ENCODE measurements at places on chromosomes 7 and 10.

DNA sequence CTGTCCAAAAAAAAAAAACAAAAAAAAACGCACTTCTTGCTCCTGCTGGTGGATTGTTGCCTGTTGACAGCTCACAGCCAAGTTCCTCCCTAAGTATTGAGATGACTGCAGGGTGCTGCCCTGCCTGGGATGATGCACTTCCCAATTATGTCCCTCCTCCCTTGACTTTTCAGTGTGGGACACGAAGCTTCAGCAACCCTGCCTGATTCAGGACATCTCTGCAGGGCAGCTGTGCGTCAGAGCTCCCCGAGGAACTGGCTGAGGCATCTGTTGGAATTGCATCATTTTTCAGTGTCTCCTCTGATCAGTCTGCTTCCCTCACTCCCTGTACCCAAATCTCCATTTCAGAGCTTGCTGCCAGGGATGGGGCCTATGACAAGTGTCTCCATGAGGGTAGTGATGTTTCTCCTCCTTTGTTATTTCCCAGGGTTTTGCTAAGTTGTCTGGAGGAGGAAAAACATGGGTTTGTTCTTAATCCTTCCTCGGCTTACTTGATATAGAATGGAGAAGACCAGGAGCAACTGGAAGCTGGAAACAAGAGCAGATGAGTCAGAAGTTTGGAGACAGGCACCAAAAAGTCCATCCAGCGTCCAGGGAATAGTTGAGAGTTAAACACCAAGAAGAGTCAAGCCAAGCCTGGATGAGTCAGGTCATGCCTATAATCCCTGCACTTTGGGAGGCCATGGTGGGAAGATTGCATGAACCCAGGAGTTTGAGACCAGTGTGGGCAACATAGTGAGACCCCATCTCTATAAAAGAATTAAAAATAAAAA, 355.1 kb downstream of the GALNT17 start:
- DNase-seq, result no peak

GRCh38 chr7:66927348-66927948, 6.4 kb downstream of the TMEM248 start:
- DNase-seq, result no peak

DNA sequence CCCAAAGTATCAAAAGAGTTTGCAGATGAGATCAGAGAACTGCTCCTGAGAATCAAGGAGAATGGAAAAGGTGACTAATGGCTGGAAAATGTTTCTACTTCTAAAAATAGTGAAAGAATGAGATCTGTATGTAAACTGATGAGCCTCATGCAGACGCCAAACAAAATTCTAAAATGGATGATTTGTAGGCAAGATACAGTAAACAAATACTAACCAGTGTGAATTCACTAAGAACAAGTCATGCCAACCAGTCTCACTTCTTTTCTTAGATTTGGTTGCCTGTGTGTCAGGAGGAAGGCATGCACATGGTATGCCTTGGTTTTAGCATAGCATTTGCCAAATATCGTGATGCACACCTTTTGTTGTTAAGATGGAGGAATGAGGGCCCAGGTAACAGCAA, 94.9 kb upstream of the PIK3CG start:
- DNase-seq, result no peak

GRCh38 chr10:27482984-27483956, 20.8 kb upstream of the RAB18 start:
- no peak for DNase-seq

GRCh38 chr10:15571575-15571974, 148.1 kb downstream of the ITGA8 start:
- DNase-seq, result no peak

- no peak for DNase-seq
These were observed 25.0 kb upstream of the FZD1 start for GRCh38 chr7:91239171-91239604.

GRCh38 chr7:157297185-157297584, 39.6 kb upstream of the DNAJB6 start:
- no peak for DNase-seq

- DNase-seq, result no peak
These were observed 20.6 kb upstream of the ATAD1 start for GRCh38 chr10:87838650-87839049.

- no peak for DNase-seq
These were observed 44.8 kb upstream of the LOXL4 start for GRCh38 chr10:98312822-98313221.

- no peak for DNase-seq
These were observed 48.4 kb upstream of the ARHGAP21 start for GRCh38 chr10:24771943-24772694.

DNA sequence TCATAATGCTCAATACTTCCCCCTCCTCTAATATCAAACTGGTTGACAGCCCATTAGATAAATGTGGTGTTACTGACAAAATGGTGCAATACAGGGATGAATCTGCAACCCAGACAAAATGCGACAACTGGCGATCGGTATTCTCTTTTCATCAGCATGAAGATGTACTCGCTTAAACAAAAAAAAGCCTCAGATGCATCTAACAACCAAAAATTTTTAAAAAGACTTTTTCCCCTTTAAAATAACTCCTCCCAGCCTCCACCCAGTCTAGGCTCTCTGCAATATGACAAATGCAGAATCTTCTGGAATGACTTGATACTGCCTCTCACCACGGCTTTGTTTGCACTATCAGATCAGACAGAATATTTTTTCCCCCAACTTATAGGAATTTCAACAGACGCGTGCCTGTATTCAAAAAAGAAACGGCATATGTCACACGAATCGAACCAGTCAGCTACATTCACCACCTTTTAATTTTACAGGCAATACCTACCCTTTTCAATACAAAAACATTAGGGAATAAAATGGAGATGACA, 1.2 kb downstream of the YWHAG start:
- DNase-seq, result no peak

DNA sequence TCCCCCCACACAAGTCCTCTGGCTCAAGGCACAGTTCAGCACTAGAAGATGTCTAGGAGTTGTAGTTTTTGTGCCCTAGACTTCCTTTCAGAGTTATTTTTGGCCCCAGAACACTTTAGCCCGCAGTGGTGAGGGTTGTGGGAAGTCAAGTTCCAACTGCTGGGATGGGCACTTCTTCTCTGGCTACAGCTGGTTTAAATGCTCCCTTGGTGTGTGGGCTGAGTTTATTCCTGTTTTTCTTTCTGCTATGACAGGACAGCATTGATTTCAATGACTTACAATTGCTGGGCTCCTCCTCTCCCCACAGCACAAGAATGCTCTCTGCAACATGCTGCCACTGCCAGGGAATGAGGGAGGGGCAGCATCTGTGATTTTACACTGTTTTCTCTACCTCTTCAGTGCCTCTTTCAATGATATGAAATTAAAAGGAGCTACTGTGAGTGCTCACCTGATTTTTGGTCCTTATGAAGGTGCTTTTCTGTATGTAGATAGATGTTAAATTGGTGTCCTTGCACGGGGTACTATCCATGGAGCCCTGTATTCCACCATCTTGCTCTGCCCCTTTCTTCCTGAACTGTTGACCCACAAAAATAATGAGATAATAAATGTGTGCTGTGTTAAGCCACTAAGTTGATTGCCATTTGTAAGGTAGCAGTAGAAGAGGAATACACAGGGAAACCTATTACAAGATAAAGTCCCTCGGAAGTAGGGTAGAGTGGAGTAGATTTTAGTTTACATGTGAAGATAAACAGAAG, 56.3 kb downstream of the SLC13A1 start:
- no peak for DNase-seq

- DNase-seq, result no peak
These were observed 9.8 kb upstream of the RALA start for GRCh38 chr7:39613577-39613976.

DNA sequence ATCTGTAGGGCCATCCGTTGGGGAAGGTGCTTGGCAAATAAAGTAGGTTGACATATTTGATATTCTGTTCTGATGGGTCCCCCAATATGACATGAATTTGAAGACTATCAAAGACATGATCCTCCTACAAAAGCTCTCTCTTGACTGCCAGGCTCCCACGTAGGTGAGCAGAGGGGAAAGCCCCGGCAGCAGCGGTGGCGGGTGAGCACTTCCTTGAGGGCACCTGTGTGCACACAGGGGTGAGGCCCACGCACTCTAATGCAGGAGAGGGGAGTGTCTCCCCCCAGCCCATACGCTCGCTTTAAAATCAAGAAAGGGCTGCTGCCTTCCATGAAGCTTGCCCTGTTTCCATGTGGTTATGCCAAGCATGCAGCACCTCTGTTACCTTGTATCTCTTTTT, 100.4 kb downstream of the TAX1BP1 start:
- DNase-seq, result no peak

GRCh38 chr10:6296828-6297251, 94.1 kb downstream of the PFKFB3 start:
- DNase-seq, result no peak

GRCh38 chr7:27593226-27593625, 69.5 kb downstream of the HIBADH start:
- no peak for DNase-seq

GRCh38 chr10:70849582-70850016, 33.9 kb downstream of the SGPL1 start:
- DNase-seq, result no peak

GRCh38 chr7:99930376-99930775, 956 bp upstream of the GJC3 start:
- DNase-seq, result no peak

DNA sequence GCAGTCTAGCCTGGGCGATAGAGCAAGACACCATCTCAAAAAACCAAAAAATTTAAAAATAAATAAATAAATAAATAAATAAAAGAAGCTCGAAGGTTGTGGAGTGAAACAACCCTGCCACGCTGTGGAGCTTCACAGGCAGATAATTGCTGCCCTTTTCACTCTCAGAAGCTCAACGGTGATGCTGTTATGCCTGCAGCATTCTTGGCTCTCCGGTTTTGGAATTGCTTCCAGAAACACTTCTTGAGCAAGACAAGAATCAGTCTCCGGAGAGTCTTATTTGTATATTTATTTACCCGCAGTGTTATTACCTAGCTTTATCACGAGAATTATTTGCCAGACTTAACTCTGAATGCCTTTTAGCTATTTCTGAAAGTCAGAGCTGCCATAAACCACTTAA, 40.5 kb upstream of the UBE2H start:
- DNase-seq, result no peak

- DNase-seq, result no peak
These were observed 505.5 kb upstream of the PODXL start for GRCh38 chr7:132061937-132062336.

- no peak for DNase-seq
These were observed 64.8 kb upstream of the AHR start for GRCh38 chr7:17233603-17234002.

DNA sequence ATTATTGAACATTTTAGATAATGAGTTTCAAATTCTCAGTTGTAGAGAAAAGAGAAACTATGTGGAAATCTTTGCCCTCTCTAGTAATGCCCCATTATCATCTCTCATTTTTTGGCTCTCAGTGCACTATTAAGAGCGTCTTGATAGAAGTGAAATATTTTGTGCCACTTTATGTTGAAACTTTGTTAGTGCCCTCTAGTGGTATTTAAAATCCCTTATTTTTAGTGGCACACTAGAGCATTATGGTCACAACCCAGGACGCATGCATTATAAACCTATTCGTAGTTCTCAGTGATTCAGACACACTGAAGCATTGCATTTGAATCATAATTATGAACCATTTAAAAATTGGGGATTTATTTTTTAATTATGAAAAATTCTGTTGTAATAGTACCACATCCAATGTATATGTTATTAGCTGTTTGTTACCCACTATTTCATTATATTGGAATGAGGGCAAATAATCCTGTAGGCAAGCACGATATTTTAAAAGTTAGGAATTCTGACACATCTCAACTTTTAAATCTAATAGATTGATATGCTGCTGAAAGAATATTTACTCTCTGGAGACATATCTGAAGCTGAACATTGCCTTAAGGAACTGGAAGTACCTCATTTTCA, 21.9 kb downstream of the PDCD4 start:
- no peak for DNase-seq
